RPMI8226 (cell line): ENCODE measurements at places on chromosomes 6 and 20.

GRCh38 chr6:155670655-155671054 is 215.0 kb upstream of the NOX3 start:
- DNase-seq = no peak

GRCh38 chr6:133184798-133185372 is 56.3 kb upstream of the EYA4 start:
- DNase-seq = peak; percentile 16

DNA sequence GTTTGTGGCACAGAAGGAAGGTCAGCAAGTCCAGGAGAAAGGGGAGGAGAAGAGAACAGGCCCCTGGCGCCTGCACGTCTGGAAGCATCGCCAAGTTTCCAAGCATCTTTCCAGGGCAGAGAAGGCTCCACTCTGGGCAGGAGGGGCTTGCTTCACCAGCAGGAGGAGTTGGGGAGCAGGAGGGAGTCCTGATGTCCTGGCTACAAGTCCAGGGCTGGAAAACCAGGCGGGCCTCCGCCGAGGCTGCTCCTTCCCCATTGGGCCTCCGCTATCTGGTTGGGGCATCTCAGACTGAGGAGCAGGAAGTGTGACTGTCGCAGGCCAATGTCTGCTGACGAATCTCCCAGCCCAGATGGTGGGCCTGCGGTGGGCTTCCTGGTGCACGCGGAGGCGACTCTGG is 421.9 kb downstream of the PREX1 start:
- DNase-seq = no peak

GRCh38 chr20:47258745-47259695 is 97.5 kb downstream of the ZMYND8 start:
- no peak for DNase-seq

GRCh38 chr20:37032077-37032476 is 63.7 kb downstream of the RBL1 start:
- DNase-seq = no peak

DNA sequence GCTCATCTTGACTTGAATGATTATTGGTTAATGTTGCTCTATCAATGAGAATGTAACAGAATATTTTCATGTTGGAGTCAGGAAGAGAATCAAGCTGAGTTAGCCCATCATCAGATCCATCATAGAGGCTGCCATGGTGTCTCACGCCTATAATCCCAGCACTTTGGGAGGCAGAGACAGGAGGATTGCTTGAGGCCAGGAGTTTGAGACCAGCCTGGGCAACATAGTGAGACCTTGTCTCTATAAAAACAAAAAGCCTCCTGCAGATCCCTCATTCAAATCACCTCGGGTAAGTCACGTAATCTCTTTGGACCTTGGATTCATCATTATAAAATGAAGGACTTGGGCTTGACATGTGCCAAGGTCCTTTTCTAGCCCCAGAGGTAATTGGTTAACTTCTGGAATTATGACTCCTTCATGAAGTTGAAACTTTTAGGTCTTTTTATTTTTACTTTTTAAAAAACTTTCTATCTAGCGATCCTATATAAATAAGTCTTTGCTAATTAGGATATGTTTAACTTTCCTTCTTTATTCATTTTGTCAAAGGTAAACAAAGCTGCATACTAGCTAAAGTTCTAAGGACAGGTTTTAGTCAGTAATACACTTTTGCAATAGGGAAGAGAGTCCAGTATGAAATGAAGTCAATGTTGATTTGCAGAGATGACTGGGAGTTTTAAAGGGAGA is 110.9 kb downstream of the ZFAND3 start:
- no peak for DNase-seq

DNA sequence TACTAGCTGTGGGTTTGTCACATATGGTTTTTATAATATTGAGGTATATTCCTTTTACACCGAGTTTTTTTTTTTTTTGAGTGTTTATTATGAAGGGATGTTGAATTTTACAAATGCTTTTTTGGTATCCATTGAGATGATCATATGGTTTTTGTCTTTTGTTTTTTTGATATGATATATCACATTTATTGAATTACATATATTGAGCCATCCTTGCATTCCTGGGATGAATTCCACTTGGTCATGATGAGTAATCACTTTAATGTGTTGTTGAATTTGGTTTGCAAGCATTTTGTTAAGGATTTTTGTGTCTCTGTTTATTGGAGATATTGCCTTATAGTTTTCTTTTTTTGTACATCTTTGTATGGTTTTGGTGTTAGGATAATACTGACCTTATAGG is 3.3 kb upstream of the ZNF337 start:
- DNase-seq = no peak

DNA sequence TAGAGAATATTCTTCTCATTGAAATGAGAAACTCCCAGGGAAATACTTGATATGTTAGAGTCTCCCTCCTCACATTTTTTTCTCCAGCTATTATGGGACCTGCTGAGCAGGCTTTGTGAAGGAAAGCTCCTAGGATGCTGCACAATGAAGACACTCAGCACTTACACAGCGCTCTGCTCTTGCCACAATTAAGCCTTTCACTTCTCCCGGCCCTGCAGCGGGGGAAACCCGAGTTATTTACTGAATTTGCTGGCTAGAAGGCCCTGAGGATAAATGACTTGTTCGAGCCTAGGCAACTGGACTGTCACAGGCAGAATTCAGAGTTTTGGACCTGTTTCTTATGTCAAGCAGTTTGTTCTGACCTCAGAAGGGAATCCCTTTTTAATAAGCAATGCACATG is 102.0 kb downstream of the MAP3K7 start:
- no peak for DNase-seq

DNA sequence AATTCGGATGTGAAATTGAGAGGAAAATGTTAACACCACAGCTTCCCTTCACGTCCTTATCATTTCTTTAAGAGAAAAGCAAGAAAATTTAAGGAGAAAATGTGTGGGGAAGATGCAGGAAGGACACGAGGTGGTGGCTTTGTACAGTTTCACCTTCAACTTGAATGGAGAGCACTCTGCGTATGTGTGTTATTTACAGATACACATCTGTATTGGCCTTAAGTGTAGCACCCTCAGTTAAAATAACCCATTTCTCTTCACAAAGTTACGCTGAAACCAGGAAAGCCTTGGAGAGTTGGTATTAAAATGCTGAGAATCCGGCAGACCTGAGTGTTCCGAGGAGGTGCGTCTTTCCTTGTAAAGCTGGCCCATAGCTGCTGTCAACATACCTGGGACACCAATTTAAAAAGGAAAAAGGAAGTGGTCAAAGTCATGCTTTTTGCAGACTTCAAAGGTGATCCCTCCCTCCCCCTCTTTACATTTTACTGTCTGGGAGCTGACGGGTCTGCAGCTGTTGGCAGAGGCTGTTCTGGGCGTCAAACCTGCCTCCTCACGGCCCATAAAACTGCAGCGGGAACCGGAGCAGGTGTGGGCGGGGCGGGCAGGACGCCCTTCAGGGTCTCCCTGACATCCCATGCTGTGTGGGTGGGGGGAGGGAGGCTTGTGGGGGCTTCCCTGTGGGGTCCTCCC is 61.3 kb upstream of the TBXT start:
- peak; percentile 63 for DNase-seq

GRCh38 chr6:163260911-163261310 is 153.6 kb upstream of the QKI start:
- DNase-seq = no peak

DNA sequence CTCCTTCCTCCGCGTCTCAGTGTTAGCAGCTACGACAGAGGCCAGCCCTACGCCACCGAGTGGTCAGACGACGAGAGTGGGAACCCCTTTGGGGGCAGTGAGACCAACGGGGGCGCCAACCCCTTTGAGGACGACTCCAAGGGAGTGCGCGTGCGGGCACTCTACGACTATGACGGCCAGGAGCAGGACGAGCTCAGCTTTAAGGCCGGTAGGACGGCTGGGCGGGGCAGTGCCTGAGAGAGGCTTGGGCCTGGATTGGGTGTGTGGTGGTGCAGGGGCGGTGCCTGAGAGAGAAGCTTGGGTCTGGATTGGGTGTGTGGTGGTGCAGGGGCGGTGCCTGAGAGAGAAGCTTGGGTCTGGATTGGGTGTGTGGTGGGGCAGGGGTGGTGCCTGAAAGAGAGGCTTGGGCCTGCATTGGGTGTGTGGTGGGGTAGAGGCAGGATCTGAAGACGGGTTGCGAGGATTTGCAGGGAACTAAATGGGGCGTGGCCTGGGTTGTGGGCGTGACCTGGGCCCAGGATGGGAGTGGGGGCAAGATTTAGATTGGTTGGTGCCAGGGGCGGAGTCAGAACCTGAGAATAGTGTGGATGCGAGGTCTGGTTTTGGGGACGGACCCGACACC is 24.4 kb downstream of the SPDEF start:
- no peak for DNase-seq

DNA sequence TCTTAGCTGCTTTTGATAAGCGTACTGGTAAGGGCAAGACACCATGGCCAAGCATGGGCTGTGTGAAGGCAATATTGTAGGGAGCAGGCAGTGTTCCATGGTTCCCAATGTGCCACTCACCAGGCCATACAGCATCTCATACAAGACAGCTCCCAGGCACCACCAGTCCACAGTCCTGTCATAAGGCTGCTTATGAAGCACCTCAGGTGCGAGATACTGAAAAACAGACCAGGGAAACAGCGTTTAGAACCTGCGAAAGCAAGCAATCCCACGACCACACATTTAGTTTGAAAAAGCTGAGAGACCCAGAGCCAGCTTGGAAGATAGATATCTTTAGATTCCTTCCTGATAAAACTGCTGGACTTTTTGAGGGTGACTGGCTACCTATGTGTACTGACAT is 119.1 kb upstream of the SLC2A12 start:
- no peak for DNase-seq

- no peak for DNase-seq
These were observed 153.6 kb upstream of the SHLD1 start for GRCh38 chr20:5596401-5597193.

GRCh38 chr6:31799781-31800180 is 4.2 kb upstream of the VARS1 start:
- DNase-seq = no peak

- no peak for DNase-seq
These were observed 48.2 kb upstream of the TLDC2 start for GRCh38 chr20:36827541-36828279.

DNA sequence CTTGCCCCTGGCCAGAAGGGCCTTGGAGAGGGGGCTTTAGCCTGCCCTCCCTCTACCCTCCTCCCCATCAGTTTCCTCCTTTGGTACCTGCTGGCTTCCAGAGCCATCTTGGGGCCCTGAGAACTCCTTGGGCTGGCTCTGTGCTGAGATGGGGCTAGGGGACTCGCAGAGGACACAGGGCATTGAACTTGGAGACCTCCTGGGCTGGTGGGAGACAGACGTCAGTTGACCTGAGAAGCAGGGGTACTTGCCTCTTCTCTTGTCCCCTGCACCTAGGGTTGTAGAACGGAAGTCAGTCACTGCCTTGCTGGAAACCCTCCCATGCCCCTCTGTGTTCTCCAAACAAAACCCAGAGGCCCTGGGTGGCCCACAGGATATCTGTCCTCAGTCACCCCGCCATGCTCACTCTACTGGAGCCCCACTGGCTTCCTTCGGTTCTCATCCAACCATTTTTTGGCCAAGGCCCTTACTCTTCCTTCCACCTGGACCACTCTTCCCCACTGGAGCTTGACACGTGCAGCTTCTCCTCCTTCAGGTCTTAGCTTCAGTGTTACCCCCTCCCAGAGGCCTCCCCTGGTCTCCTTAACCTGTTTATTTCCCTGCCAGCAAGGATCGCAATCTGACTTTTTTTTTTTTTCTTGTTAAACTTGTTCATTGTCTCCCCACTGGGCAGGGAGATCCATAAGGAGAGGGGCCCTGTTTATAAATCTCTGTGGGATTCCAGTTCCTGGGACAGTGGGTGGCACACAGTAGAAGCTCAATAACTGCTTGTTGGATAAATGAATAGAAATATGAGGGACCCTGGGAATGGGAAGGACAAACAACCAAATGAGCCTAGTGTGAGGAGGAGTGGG is 971 bp downstream of the RBCK1 start:
- DNase-seq = no peak

DNA sequence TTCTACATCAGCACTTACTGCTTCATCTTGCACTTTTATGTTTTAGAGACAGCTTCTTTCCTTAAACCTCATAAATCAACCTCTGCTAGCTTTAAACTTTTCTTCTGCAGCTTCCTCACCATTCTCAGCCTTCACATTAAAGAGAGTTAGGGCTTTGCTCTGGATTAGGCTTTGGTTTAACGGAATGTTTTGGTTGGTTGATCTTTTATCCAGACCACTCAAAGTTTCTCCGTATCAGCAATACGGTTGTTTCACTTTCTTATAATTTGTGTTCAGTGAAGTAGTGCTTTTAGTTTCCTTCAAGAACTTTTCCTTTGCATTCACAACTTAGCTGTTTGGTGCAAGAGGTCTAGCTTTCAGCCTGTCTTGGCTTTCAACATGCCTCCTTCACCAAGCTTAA is 40.4 kb downstream of the DNAAF9 start:
- DNase-seq = no peak

- no peak for DNase-seq
These were observed 184.5 kb upstream of the TCF21 start for GRCh38 chr6:133704371-133704770.

GRCh38 chr6:144377586-144378210 is 92.6 kb downstream of the UTRN start:
- DNase-seq = no peak

GRCh38 chr6:12648171-12648570 is 68.4 kb upstream of the PHACTR1 start:
- no peak for DNase-seq

DNA sequence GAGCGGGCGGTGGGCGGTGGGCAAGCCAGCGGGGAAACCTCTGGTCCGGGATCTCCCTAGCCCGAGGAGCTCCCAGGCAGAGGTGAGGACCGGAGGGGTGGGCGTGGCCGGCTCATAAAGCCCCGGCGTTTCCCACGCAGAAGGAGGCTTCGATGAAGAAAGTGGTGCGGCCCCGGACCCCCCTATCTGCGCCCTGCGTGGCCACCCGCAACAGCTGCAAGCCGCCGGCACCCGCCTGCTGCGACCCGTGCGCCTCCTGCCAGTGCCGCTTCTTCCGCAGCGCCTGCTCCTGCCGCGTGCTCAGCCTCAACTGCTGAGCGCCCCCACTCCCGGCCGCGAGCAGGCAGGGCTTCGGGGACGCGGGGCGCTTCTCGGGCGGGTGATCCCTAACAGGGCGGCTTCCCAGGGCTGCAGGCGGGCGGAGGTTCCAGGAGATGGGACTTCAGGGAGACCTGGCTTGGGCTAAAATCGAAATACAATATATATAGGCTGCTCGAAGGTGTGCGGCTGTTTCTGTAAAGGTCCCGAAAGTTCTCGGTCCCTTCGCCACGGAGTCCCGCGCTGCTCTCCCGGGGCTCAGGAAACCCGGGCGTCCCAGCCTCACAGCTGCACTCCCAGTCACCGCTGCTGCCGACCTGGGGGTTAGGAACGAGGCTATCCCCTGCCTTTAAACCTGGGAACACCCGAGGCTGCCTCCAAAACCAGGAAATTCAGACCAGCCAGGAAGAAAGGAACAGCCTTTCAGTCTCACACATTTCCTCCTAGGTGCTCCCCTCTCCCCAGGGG is 27.8 kb downstream of the ASIP start:
- DNase-seq = no peak

DNA sequence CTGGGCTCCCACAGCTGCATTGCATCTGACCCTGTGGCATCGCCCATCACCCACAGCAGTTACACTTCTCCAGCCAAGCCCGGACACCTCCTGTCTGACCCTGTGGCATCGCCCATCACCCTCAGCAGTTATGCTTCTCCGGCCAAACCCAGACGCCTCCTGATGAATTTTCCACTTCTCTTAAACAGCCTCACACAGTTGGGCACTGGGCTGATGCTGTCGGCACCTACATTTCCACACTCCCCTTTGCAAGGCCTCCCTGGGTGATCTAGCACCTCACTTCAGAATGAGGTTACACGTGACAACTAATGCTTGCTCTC is 175.2 kb upstream of the ARID1B start:
- no peak for DNase-seq

GRCh38 chr6:67112120-67112519 is 1405.1 kb upstream of the EYS start:
- no peak for DNase-seq

- DNase-seq = no peak
These were observed 77.6 kb upstream of the STXBP5 start for GRCh38 chr6:147126618-147127022.
